ENCODE measurements at places on chromosomes 4 and X.

DNA sequence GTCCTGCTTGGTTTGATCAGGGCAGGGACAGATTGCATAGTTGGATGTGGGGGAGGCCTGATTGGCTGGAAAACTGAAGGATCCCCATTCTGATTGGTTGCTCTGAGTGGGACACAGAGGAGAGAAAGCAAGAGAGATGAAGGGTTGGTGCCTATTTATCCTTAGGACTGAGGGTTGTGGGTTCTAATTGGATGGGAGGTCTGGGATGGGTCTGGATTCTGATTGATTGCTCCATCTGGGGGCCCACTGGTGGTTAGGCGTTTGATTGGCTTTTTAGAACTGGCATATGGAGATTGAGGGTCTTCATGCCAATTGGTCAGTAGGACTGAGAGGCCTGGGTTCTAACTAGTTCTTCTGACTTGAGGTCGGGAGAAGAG lies 644 bp upstream of the EBP start:
- DNase-seq, result no peak

GRCh38 chrX:46485897-46486296 lies 59.3 kb downstream of the ZNF674 start:
- DNase-seq, result no peak

GRCh38 chr4:119510395-119511149 lies 118.0 kb downstream of the PDE5A start:
- DNase-seq, result peak; percentile 63

DNA sequence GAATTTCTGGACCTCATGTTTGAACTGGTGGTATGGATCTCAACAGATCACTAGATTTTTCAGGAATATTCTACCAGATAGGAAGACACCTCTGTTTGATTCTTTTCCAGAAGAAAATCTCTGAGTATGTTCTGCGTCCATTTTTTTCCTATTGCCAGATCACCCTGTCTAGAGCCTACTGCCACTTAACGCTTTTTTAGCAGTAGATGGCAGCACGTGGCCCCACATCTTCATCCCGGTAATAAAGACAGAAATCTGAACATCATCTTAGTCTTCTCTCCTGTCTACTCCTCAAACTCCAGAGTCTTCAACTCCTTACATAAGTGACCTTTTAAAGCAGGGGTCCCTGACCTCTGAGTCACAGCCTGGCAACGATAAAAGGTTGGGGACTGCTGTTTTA lies 184.7 kb downstream of the TMA16 start:
- peak; percentile 7 for DNase-seq

GRCh38 chrX:67570839-67571238 lies 27.0 kb downstream of the AR start:
- no peak for DNase-seq

DNA sequence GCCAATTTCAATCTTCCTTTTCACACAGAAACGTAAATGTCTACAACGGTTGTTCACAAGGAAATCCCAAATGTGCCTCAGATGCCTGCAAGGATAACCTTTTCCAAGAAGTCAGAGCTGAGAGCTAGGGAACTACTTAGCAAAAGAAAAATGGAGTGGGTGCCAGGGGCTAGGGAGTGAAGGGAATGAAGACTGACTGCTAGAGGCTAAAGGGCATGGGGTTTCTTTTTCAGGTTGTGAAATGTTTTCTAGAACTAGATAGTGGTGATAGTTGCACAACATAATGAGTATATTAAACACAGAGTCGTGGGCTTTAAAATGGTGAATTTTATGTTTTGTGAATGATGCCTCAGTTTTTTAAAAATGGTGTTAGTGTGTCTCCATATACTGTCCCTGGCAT lies 53.4 kb downstream of the CD99L2 start:
- no peak for DNase-seq

DNA sequence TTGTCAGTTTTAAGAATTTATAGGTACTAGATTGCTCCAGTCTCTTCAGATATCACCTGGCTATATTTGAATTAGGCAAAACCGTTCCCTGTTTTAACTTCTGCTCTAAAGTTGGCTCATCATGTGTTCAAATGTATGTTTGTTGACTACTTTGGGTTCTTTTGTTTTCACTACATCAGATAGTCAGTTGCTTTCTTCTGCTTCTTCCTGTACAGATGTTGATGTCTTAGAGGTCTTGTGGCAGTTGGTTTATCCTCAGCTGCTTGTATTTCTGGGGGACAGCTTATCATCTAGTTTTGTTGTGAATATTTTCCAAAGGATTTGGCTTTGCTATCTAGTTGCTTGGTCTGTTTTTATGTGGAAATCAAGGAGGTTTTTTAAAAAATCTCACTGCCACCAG lies 28.0 kb downstream of the TBC1D19 start:
- DNase-seq, result no peak

DNA sequence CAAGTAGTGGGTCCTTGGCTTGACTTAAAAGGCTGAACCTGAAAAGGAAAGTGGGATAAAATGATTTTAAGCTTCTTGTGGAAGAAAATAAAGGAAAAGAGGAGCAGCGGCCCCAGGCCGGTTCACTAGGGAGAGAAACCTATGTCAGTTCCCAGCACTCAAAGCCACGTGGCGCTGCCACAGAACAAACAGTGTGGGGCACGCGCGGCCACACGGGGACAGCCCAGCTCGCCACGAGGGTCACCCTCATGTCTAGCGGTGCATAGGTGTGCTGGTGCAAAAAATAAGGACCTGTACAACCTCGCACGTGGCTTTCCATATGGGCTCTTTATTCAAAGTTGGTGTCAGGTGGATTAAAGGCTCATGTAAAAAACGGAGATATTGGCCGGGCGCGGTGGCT lies 17.1 kb downstream of the MSANTD1 start:
- DNase-seq, result no peak

GRCh38 chrX:82848111-82848510 lies 660.0 kb upstream of the POU3F4 start:
- DNase-seq, result no peak

- DNase-seq, result peak; percentile 19
Measured at GRCh38 chr4:126405369-126405982, 1090.7 kb downstream of the FAT4 start.

GRCh38 chrX:129648514-129649267 lies 6.1 kb downstream of the APLN start:
- DNase-seq, result no peak

DNA sequence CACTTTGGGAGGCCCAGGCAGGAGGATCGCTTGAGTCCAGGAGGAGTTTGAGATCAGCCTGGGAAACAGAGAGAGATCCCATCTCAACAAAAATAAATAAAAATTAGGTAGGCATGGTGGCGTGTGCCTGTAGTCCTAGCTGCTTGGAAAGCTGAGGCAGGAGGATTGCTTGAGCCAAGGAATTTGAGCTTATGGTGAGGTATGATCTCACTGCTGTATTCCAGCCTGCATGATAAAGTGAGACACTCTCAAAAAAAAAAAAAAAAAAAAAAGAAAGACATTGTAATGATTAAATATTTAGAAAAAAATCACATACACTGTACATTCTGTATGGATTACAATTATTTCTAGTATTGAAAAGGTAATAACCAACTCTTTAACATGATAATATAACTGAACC lies 87.1 kb downstream of the SLIT2 start:
- no peak for DNase-seq

DNA sequence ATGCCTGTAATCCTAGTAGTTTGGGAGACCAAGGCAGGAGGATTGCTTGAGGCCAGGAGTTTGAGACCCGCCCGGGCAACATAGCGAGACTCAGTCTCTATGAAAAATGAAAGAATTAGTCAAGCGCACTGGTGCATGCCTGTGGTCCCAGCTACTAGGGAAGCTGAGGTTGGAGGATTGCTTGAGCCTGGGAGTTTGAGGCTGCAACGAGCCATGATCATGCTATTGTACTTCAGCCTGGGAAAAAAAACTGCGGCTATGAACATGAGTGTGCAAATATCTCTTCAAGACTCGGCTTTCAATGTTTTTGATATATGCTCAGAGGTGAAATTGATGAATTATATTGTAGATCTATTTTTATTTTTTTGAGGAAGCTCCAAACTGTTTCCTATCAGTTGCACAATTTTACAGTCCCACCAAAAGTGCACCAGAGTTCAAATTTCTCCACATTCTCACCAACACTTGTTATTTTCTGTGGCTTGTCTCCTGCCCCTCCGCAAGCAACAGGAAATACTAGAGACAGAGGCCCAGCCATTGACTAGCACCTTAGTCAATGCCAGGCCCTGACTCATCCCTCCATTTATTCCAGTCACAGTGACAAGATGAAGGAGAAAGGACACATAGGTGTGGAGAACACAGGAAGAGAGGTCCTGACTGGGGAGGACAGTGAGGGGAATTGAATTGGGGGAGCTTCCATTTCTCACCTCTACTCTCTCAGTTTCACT lies 33.1 kb upstream of the ZNF41 start:
- no peak for DNase-seq

GRCh38 chrX:134929808-134930207 lies 61.0 kb upstream of the SMIM10 start:
- DNase-seq, result no peak

GRCh38 chr4:13766761-13767540 lies 139.4 kb upstream of the BOD1L1 start:
- no peak for DNase-seq

DNA sequence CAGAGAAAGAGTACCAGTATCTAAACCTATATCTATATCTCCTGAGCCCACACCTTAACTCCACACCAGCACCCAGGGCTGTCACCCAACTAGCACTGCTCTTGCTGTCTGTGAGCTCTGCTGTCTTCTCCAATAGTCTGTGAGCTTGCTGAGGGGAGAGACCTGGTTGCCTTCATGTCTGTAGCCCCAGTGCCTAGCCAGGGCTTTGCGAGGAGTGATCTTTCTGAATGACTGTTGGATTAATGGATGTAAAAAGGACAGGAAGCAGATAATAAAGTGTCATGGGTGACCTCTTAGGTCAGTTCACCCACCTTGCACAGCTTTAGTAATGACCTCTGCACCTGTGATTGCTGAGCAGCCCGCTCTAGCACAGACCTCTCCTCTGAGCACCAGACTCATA lies 30.5 kb downstream of the CNGA2 start:
- DNase-seq, result no peak

DNA sequence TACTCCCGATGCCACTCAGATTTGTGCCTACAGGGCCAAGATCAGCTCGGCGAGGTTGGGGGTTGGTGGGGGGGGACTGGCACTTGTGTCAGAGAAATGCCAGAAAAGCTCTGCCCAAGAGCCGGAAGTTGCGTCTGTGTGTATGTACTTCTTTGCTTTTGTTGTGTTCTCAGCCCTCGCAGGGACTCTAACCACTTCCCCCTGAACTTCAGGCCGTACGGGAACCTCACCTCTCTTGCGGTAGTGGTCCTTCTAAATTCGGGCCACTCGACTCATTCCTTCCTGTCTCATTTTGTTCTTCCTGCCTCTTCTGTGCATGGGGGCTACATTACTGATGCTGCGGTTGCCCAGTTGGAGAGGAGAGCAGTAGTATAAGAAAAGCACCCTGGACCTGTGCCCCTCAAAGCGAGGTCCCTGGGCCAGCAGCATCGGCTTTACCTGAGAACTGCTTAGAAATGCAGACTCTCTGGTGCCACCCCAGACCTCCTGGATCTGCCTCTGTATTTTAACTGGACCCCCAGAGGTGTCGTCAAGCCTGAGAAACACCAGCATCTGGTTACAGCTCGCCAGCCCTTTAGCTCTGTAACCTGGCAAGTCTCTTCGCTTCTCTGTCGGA lies 146.3 kb upstream of the RPS6KA3 start:
- no peak for DNase-seq

DNA sequence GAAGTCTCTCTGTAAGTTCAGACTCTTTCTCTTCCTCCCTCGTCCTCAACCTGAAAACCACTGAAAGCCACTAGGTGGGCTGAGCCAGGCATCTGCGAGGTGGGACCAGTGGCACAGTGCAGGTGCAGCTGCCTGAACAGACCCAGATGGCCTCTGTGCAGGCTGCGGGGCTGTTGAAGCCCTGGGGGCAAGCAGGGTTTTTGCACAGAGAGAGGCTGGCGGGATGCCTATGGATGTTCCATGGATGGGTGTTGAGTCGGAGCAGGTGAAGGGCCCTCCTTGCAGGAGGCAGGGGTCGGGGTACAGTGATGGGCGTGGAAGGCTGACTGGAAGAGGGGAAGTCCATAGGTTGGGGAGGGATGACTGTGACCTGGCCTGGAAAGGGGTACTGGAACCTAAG lies 350.2 kb upstream of the FAT1 start:
- DNase-seq, result no peak

GRCh38 chr4:188551156-188551555 lies 411.9 kb downstream of the TRIML1 start:
- DNase-seq, result peak; percentile 38

DNA sequence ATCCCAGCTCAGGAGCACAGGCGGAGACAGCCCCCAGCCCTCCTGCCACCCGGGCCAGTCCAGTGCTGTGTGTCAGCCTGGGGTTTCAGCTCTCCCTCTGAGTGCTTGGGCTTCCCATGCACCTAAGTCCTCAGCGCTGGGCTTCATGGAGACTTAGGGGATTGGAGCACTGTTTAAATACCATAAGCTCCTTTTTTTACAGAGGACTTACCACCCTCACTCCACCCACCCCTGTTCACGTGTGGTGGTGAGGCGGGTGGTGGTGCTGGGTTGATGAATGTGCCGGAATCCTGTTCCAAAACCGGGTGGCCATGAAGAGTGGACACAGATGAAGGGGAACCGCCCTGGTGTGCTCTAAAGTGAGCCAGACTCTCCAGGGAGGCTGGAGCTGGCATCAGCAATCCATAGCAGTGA lies 66.9 kb downstream of the PSAPL1 start:
- no peak for DNase-seq

- DNase-seq, result peak; percentile 57
Measured at GRCh38 chrX:24025741-24026403, 1.1 kb downstream of the KLHL15 start.

DNA sequence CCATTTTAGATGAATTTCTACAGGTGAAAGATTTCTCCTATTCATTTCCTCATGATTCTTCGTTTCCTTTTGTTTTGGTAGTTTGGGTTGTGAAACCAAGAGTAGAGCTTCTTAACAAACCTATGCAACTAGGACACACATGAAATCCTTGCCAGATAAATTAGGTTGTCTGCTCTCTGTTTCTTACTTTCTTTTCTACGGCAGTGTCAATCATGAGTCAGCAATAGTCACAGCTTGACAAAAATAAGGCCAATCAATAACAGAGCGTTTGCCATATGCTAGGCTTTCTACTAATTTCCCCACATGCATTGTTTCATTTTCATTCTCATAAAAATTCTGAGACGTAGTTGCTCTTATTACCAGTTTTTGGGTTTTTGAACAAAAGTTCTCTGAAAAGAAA lies 20.3 kb downstream of the CLRN2 start:
- DNase-seq, result no peak

DNA sequence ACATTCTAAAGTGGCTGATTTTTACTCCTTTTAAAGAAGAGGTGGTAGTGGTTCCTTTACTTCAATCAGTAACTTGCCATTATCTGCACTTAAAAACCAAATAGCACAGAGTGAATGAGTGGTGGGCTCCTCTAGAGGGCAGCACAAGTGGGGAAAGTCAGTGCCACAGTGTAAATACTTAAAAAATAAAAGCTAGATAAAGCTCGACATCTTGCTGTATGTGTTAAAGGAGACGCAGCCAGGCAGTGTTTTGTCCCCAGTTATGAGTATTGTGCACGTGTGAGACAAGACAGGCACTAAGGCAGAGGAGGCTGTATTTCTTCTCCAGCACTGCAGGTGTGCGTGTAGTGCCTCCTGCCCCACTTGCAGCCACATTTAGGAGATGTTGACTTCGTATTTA lies 24.6 kb downstream of the NAP1L5 start:
- DNase-seq, result peak; percentile 34

- peak; percentile 23 for DNase-seq
Measured at GRCh38 chr4:38768968-38769394, 13.8 kb downstream of the TLR10 start.
